T-cell (primary cell): ENCODE measurements at places on chromosomes 12 and 14. TPM values are rescaled to one million over a fixed set of nuclear protein-coding genes. Genes with fewer than 3 reads are reported as not detected.

Gene POLE
- total RNA-seq: 70.4 TPM

Gene KRT77
- total RNA-seq: not detected

Gene NRIP2
- not detected for total RNA-seq

Gene ARMH4
- not detected for total RNA-seq

Gene SERPINA9
- total RNA-seq: not detected

Gene PELI2
- total RNA-seq: 12.7 TPM

Gene ABHD12B
- not detected for total RNA-seq

Gene GPR135
- 2.0 TPM for total RNA-seq
